ENCODE measurements at places on chromosomes 5 and 9.

DNA sequence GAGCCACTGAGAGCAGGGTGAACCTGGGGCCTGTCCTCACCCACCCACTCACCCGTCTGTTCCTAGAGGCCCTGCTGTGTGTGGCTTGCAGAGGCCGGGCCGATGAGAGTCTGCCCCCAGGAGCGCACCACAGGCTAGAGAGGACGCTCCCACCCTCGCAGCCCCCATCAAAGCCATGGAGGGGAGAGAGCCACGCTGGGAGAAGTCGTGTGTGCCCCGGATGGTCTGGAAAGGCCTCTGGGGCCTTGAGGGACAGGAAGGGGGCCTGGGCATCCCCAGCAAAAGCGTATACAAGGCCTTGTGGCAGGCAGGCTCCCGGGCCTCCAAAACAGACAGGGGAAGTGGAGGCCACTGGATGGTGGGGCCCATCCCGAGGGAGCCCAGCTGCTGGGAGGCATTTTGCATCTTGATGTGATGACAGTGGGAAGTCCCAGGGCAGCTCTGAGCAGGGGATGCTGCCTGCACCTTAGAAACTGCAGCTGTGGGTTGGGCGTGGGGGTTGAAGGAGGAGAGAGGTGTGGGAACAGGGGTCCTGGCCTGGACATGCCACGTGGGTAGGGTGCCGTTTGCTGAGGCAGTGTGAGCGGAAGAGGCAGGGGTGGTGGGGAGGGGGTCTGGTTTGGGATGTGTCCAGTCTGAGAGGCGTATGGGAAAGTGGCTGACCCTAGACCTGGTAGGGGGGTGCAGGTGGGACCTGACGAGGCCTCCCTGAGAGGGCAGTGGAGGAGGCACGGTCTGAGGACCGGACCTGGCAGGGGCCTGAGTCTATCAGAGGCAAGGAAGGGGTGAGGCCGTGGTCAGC is 43.0 kb upstream of the NOTCH1 start:
- DNase-seq, result no peak

DNA sequence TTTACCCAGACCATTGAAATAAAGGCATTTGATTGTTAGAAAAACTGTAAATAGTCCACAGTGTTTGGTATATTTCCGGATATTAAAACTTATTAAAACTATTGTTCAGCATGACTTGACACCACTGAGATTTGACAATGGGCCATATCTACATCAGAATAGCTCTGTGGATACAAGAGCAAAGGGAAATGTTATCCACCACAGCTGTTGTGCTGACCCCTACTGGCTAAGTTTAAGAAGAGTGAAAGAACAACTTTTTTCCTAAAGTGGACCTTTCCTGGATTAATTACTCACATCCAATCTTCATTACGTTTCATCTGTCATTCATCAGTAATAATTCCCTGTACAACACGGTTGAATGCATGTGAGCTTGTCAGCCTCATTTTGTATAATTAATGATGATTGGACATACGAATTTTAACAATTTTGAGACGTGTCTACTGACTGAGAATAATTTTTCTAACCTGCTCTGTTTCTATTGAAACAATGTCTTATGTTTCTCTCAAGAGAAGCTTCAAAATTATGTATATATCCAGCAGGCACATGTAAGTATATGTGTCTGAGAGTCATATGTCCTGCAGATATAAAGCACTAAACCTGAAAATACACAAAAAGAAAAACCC is 1952.6 kb downstream of the MAT2B start:
- DNase-seq, result peak; percentile 80

DNA sequence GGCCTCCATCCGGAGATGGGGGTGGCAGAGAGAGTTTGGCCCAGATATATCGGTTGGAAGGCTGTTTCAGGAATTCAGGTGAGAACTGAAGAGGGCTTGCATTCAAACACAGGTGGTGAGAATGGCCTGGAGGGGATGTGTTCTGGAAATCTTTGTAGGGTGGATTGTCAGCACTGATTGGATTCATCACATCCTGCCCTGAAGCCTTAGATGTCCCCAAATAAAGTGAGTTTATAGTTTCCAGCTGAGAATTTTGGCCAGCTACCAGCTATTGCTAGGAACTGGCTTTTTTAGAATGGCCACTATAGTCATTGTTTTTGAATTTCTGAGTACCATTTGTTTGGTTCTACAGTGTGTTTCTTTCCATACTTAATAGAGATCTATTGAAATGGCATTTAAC is 46.1 kb upstream of the ANKH start:
- no peak for DNase-seq

DNA sequence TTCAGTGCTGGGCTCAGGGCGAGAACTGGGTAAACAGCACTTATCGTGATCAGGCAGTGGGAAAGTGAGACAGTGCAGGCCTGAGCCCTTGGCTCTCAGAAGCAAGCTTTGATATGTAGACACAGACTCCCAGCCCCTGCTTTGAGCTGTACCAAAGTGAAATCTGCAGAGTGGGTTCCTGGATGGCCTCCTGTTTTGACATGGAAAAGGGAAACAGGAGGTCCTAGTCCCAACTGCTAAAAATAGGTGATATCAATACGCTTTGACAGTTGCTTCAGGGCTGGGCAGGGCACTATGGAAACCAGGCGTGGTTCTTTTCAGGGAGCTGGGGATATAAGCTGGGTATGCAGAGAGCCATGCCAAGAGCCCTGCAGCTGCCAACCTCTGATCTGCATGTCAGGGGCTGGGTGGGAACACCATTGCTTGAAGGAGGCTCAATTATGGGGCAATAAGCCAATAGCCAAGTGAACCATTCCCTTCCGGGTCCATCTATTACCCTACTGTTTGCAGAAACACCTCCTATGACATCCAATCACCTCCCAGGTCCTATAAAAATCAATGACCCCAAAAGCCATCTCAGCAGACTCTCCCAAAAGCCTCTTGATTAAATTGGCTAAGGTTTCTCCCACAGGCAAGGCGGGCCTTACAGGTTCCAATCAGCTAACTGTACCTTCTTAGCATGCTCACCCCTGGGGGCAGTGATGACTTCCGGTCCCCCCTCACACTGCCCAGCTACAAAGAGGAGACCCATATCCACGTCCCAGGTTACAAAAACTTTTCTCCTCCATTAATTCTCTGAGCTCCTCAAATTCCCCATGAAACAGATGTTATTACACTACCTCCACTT is 45.8 kb downstream of the EPB41L4B start:
- no peak for DNase-seq

DNA sequence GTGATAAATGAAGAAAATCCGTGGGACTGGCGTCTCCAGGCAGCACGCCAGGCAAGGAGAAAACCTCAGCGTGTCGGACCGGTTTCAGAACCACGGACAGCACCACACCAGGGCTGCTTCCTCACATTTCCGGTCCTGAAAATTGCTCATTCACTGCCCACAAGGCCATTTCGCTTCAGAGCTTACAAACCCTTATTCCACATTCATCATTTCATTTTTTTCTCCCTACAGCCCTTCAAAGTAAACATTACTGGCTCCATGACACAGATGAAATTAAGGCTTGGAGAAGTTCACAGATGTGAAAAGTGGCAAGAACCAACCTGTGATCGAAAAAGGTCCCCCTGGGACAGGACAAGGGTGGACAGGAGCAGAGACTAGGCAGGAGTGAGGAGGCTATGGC is 1.5 kb upstream of the GPRIN1 start:
- peak; percentile 89 for DNase-seq

DNA sequence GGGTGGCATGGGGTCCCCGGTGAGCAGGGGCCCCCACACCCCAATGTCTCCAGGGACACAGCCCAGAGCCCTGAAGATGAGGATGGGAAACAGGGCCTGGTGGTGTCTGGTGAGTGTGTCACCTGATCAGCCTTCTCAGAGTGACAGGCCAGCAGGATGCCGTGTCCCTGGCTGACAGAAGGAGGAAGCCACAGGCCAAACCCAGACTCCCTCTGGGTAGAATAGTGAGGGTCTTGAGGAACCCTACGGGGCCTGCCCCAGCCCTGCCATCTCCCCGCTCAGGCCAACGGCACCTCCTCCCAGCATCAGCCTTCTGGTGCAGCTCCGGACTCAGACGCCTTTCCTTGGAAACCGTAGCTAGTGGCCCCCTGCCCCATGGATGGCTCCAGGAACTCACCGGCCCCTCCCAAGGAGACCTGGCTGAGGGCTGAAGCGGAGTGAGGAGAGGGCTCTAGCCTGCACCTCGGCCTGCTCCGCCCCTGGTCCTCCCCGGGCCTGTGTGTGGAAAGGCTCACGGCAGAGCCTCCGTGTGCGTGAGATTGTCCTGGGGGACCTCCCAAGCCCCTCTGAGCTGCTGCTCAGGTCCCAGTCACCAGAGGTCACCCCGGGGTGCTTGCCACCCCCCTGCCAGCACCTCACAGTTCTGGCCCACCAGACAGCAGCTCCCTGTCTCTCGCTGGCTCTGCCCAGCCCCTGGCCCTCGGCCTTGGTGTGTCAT is 6.0 kb downstream of the RALGDS start:
- DNase-seq, result peak; percentile 63

DNA sequence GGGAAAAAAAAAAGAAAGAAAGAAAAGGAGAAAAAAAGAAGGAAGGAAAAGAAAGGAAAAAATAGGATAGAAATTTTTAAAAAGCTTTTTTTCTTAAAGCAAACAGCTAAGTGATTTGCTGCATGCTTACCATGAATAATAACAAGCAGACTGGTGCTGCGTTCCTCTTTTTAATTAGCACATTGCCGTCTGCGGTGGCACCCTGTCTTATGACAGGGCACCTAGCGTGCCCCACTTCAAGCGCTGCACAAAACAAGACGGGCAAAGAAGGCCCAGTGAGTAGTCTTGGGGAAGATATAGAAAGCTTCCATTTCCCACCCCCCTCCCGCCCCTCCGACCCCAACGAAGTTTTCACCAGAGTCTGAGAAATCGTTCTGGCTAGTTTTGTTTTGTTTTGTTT is 513.9 kb downstream of the ZNF608 start:
- DNase-seq, result peak; percentile 49

DNA sequence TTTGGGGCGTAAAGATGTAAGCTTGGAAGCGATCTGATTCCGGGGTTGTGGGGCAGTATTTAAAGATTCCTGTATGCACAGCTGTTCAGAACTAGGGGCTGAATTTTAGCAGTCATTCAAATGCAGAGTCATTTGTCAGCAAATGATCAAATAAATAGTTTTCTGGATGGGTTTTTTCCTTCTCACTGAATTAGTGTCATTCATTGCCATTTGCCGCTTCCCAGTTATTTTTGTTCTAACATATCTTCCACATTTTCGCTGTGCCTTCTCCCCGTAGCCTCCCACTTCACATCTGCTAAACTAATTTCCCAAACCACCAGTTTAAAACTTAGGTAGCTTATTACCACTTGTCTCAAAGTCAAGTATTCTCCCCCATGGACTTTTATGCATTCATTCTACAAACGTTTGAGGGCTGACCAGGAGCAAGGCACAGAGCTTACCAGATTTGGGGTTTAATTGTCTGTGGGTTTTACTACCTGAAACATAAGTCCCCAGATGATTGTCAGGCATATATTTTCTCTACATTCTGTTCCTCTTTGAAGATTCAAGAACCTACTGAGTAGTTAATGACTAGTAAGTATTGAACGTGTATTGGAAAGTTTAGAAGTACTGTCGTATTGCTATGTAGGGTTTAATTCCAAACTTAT is 41.3 kb upstream of the CKMT2 start:
- no peak for DNase-seq

DNA sequence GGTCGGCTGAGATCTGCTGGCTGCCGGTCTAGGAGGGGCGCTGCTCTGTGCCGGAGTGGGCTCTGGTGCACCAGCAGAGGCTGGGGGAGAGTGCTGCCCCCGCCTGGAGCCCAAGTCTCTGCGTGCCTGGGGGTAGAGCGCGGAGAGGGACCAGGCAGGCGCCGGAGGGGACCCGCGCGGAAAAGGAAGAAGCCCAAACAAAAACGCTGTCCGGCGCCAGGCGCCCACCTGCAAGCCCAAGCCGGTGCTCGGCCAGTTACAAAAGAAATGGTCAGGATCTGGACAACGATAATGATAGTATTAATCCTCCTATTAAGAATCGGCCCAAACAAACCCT is 571 bp upstream of the S1PR3 start:
- DNase-seq, result no peak

GRCh38 chr9:101226161-101226560 is 158.6 kb downstream of the BAAT start:
- DNase-seq, result no peak

- no peak for DNase-seq
Observed at GRCh38 chr5:120923026-120923425, 458.9 kb downstream of the PRR16 start.

- DNase-seq, result no peak
Observed at GRCh38 chr5:137734962-137735554, 831 bp downstream of the KLHL3 start.

GRCh38 chr9:127085186-127085585 is 37.2 kb downstream of the ANGPTL2 start:
- DNase-seq, result no peak

- DNase-seq, result no peak
Observed at GRCh38 chr9:138007918-138008841, 130.6 kb downstream of the CACNA1B start.

- no peak for DNase-seq
Observed at GRCh38 chr9:94610181-94610606, 16.6 kb upstream of the FBP2 start.

DNA sequence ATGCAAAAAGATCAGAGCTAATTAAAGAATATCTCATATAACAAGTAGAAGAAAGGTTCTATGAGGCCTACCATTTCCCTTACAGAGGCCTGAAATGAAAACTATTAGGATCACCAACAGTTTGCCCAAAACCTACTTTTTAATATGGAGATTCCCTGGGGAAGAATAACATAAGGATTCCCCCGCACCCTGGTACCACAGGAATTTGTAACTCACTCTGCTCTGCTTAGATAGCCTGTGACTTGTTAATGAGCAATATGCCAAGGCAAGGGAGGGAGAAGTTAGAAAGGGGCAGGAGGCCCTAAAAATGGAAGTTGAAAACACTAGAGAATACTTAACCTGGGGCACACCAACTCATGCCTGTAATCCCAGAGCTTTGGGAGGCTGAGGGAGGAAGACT is 107.0 kb downstream of the CDH6 start:
- no peak for DNase-seq

GRCh38 chr5:181173420-181174342 is 26.3 kb downstream of the OR2V2 start:
- peak; percentile 84 for DNase-seq

Data from hematopoietic multipotent progenitor cell treated with erythropoietin and hydrocortisone succinate and interleukin-3 and kit ligand, for 4 days (in vitro differentiated cells).